ENCODE measurements at places on chromosomes 6 and 20.

- DNase-seq: no peak
Measured at GRCh38 chr20:2756056-2756611, 44.3 kb downstream of the CPXM1 start.

DNA sequence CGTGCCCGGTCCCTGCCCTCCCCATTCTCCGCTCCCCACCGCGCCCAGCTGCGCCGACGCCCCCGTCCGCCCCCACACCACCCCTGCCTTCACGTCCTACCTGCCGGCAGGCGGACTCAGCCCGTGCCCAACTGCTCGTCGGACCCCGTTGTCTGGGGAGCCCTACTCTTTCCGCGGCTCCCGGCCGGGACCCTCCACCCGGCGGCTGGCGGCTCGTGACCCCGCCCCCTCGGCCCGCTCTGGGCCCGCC is at the start of gene SERAC1:
SERAC1 (minus strand) TSS at position 223 of the 250 bp plus-strand sequence. CDS start 9,899 bp downstream, outside the sequence.
- no peak for DNase-seq

DNA sequence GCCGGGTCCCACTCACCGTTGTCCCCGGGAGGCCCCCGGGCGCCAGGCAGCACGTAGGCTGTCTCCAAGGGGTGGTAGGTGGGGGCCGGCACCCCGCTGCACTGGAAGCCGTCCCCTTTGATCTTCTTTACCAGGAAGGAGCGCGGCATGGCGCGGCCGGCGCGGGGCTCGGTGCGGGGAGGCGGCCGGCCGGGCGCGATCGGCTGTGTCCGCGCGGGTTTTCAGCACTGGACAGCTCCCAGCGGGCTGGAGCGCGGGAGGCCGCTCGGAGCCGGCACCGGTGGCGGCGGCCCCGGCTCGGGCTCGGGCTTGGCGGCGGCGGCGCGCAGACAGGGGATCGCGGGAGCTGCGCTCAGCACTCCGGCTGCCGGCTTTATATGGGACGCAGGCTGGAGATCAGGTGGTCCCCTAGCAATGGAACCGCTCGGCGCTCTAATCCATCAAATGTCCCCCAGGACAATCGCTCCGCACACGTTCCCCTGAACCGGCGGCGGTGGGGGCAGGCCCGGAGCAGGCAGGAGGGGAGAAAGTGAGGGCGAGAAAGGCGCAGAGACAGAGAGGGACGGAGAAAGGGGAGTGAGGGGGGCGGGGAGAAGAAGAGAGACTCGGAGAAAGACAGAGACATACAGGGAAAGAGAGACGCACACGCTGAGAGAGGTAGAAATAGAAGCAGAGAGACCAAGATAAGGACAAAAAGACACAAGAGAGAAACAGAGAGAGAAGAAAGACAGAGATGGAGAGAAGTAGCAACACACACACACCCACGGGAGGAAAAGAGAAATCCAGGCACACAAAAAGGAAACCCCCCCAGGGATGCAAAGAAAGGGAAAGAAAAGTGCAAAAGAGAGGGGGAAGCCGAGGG is at the start of gene SCRT2:
SCRT2 (minus strand) TSS at position 350 of the 862 bp plus-strand sequence; CDS start at position 149, 201 bp downstream.
- DNase-seq: peak; percentile 11

- no peak for DNase-seq
Measured at GRCh38 chr6:145147981-145148749, 587.2 kb downstream of the EPM2A start.

DNA sequence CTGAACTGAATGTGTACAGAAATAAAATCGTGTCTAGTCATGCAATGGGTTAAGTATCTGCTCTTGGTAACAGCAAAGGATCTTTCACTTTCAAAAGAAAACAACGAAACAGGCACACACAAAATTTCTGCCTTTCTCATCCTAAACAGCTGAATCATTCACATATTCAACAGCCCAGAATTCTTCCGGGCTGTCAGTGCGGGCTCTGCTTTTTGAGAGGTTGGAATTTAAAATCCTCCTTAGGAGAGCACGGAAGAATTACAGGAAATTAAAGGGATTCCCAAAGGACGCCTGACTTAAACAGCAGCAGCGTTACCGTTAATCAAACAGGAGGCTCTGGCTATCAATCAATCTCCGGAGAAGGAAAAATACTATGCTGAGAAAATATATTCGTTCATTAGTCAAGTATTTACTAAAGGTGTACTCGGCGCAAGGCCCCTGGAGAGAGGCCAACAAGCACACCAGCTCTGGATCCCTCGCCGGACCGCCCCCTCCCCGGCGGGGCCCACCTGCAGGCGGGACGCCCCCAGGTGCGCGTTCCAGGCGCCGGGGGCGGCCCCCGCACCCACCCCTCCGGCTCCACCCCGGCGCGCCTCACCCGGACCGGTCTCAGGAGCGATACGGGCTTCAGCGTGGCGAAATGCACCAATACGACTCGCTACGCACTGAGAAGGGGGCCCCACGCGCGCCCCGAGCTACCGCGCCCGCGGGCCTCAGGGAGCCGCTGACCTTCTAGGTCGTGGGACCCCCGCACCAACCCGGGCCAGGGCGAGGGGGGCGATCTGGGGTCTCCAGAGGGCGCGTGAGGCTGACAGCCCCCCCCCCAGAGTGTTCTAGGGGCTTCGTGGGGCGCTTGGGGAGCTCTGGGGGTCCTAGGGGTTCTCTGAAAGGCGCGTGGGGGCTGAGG is 1.0 kb downstream of the NAPB start:
- peak; percentile 16 for DNase-seq

- DNase-seq: no peak
Measured at GRCh38 chr6:100808638-100809275, 72.4 kb downstream of the ASCC3 start.

DNA sequence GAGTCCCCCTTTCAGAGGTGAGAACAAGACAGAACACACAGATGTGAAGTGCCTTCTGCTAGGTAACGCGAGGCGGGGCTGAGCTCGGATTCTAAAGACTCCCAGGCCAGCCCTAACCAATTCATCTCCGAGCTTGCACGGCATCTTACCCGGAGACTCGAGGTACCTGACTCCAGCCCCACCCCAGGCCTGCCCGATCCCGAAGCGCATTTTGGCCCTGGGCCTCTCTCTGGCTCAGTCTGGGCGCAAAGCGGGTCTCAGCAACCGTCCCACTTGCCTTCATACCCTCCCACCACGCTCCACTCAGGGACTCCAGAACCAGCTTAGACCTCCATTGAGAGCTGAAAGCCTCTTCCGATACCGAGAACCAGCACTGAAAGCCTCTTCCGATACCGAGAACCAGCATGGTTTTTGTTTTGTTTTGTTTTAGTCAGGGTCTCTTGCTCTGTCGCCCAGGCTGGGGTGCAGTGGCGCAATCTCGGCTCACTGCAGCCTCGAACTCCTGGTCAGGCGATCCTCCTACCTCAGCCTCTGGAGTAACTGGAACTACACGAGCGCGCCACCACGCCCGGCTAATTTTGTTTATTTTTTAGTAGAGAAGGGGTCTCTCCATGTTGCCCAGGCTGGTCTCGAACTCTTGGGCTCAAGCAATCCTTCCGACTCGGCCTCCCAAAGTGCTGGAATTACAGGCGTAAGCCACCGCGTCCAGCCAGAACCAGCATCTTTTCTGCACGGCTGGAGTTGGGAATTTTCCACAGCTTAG is 557 bp upstream of the DYNLRB1 start:
- DNase-seq: peak; percentile 37

GRCh38 chr6:56742122-56742791 is 99.6 kb upstream of the DST start:
- DNase-seq: no peak

DNA sequence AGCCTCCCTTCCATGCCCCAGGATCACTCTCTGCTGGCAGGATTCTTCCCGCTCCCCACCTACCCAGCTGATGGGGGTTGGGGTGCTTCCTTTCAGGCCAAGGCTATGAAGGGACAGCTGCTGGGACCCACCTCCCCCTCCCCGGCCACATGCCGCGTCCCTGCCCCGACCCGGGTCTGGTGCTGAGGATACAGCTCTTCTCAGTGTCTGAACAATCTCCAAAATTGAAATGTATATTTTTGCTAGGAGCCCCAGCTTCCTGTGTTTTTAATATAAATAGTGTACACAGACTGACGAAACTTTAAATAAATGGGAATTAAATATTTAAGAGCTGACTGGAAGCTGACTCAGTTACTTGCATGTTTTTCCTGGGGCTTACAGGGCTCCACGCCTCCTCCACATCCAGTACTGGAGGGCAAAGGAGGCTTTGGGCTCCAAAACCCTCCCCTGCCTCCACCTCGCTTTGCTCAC is 24.3 kb upstream of the FANCE start:
- no peak for DNase-seq

- no peak for DNase-seq
Measured at GRCh38 chr20:37804584-37805566, 98.1 kb upstream of the VSTM2L start.

DNA sequence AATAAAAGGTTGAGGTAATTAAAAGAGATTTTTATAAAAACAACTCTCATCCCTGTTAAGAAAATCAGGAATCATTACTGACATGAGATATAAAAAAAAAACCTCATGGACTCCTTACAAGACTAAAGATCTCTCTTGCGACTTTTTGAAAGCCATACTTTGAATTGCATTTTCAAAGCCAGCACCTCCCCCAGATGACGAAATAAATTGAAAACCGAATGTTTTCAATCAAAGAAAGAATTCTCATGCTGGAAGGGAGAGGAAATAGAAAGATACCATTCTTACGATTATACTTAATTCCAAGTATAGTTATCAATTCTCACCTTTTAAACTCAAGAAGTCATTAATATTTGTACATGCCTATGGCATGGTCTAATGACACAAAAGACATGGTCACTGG is 452.3 kb downstream of the GJA1 start:
- no peak for DNase-seq

DNA sequence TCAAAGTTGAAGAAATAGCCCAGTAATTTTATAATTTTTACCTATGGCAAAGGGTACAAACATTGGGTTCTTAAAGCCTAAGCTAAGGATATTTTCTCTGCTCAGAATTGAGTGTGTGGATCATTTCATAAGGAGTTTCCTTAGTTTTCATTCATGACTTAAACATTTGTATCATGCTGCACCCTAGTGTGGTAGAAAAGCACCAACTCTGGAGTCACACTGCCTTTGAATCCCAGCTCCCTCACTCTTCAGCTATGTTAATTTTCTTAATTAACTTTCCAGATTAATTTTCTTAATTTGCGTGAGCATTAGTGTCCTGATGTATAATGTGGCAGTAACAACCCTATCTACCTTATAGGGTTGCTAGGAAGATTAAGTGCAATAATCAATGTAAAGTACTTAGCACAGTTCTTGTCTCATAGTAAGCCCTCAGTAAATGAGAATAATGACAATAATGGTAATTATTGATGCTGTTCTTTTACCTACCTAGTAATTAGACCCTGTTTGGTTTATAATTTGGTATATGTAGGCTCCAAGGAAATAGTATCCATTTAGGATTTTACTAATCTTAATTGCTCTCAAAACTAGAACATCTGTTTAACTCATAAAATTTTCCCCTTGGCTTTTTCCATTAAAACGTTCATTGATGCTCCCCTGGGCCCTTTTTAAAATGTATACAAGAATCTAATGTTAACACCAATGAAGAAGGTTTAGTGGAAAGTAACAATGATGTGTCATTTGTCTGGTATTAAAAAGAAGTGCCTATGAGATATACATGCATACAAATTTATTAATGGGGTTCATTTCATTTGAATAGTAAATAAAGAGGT is 31.6 kb downstream of the DSE start:
- no peak for DNase-seq

GRCh38 chr20:2867081-2867864 is 6.0 kb upstream of the PTPRA start:
- no peak for DNase-seq

DNA sequence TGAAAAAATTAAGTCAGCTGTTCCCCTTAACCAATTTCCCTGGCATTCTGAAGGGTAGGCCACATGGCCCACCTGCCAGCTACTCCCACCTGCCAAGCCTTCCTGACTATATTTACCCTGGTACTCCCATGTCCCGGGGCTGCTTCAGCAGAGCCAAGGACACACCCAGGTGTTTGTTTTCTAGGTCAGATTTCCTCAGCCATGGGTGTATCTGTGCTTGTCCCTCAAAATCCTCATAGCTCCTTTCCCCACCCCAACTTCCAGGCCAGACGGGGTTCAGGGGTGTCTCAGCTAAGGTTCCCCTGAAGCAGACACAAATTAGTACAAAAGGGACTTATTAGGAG is 139.4 kb upstream of the CDYL start:
- no peak for DNase-seq

DNA sequence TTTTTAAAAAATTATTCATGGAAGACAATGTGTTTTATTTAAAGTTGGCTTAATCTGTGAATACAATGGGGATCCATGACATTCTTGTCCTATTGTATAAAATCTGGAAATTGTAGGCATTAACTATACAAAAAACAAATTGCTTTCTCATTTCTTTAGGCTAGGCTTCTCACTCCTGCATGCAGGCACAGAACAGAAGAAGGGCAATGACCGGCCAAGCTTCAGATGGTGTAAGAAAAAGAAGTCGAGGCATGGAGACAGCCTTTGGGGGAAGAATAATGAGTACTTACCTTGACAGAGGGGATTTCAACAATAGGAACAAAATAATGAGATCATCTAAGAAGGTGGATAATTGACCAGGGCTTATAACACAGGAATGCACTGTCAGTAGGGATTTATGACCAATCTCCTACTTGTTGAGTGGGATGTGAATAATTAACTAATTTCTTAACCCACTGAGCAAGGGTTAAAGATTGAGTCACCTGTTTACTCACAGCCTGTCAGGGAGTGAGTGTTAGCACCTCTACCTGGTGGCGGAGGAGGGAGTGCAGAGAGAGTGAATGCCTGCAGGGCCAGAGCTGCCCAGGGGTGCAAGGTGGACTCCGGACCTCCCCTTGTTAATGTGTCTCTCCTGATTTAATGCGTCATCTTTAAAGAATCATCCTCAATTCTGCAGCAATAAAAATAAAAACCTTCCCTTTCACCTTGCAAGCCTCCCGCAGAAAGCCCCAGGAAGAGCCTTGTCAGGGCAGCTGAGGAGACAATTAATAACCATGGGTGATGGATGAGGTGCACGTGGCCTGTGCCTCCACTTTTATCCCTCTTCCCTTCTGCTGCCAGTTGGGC is 3.9 kb downstream of the SLC22A2 start:
- no peak for DNase-seq

DNA sequence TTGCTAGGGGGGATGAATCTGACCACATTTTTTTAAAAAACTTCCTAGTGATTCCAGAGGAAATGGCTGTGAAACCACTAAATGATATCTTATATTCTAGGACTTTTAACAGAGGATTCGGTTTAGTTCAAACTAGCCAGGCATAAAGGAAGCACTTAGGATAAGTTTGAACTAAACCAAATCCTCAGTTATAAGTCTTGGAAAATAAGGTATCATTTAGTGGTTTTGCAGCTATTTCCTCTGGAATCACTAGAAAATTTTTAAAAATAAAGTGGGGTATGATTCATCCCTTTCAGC is 327.9 kb upstream of the QKI start:
- no peak for DNase-seq

GRCh38 chr20:57249073-57249472 is 17.4 kb downstream of the BMP7 start:
- DNase-seq: no peak

GRCh38 chr20:6811262-6812035 is 44.0 kb downstream of the BMP2 start:
- DNase-seq: no peak

- no peak for DNase-seq
Measured at GRCh38 chr6:85130743-85131142, 319.1 kb upstream of the NT5E start.

GRCh38 chr20:37111926-37112455 is 16.2 kb upstream of the RBL1 start:
- DNase-seq: no peak

GRCh38 chr6:71902261-71902660 is 15.9 kb downstream of the RIMS1 start:
- no peak for DNase-seq

Data from stimulated activated CD8-positive, alpha-beta memory T cell treated with anti-CD3 and anti-CD28 coated beads, Interleukin-4, amount 100 ng/mL, for 1 hour (primary cell).